ENCODE measurements at places on chromosomes 6 and 20. TPM values are rescaled to one million over a fixed set of nuclear protein-coding genes. Genes with fewer than 3 reads are reported as not detected.

The SRSF3 gene
- total RNA-seq: 238 TPM

The ARMH2 gene
- not detected for total RNA-seq

The RAE1 gene
- total RNA-seq: 42.8 TPM

GRCh38 chr20:58710481-58711265 lies 18.1 kb downstream of the NPEPL1 start:
- DNase-seq: no peak

GRCh38 chr20:63587776-63588591 lies 13.9 kb upstream of the HELZ2 start:
- no peak for DNase-seq

The SLC52A3 gene
- total RNA-seq: 0.03 TPM

GRCh38 chr20:23404196-23404595 lies 17.1 kb downstream of the NAPB start:
- DNase-seq: no peak

The HFE gene
- total RNA-seq: 17.0 TPM

DNA sequence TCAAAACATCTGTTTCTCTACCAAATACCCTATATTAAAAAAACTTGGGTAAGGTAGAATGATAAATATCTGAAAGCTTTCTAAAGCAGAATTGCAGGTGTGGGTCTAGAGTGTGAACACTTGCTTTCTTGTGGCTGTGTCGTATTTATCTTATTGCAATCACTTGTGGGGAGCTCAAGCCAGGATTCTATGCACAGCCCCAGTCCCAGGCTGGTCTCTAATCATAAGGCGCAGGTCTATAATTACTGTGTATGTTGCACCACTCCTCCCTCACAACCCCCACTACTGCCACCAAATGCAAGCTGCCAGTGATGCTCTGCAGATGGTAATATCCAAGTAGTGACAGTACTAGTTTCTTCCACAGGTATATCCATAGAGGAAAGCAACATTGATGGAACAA lies 2.2 kb upstream of the E2F3 start:
- DNase-seq: no peak

DNA sequence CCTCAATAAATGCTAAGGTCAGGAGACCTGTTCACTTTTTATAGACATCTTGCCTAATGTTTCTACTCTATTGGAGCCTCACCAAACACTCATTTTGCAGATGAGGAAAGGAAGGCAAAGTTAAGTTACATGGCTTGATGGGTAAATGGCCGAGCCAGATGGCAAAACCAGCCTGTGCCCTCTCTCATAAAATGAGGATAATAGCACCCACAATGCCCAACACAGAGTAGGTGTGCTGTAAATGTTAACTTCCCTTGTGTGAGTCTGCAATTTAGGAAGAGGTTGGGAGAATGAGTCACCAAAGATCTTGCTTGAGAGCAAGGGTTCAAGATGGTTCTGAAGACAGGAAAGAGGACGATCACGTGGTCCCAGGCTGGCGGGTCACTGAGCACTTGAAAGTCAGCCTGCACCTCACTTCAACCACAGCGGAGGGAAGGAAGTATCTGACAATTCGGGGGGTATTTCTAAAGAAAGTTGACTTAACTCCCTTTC lies 3.3 kb downstream of the KCNK5 start:
- no peak for DNase-seq

DNA sequence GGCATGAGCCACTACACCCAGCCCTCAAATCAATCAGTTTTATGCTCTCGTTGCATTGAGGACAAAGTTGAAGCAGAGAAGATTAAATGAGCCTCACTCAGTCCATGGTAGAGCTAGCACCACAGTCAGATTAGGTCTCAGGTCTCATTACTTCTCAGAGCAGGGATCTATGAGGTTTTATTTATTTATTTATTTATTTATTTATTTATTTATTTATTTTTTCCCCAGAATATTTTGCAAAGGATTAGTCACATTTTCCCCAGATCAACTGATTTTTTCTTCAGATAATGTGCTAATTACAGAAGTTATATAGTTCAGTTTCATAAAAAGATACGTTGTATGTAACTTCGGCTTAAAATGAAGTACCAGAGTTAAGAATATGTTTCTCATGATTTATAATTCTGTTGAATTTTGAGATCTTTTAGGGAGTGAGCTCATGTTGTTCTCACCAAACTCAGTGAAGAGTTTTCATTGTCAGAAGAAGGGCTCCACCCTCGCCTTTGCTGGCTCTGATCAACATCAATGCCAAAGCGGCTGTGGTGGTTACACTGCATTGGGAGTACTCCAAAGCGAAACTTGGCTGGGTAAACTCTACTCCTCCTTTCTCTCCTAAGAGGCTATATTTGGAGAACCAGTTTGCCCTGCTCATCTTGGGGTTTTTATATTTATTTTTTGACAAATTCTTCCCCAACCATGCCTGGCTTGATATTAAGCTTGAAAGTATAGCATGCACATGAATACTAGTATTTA lies 12.9 kb upstream of the ID4 start:
- no peak for DNase-seq

The PLAGL2 gene
- 4.6 TPM for total RNA-seq

The ITPR3 gene
- 59.8 TPM for total RNA-seq

- DNase-seq: no peak
Measured at GRCh38 chr6:160767647-160768019, 65.6 kb downstream of the PLG start.

DNA sequence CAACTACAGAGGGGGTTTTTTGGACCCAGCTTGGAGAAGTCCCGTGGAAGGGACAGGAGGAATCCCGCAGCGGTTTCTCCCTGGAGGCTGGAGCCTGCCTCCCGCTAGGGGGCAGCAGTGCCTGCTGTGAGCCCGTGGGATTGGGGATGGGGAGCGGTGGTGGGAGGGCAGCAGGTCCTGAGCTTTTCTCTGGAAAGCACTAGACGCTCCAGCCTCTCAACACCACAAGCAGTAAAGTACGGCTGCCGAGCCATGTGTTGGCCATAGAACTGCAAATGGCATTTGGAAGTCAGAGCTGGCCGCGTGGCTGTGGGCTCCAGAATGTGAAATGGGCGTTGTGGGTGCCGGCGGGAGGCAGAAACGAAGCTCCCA lies 47.8 kb downstream of the GMPR start:
- DNase-seq: no peak

DNA sequence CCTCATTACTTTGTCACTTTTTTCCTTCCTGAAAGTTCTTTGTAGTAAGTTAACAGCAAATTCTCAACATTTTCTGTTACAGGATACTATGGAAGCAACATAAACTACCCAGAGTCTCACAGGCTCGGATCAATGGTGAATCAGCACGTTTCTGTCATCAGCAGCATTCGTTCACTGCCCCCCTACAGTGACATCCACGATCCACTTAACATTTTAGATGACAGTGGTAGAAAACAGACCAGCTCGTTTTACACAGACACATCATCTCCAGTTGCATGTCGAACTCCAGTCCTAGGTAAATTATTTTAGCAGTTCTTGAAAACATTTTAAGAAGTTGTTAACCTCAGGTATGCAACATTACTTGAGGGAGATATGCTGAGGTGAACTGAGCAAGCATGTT lies 51.6 kb downstream of the RFX6 start:
- no peak for DNase-seq

Measured in A172 (cell line).